ENCODE measurements at places on chromosomes 12 and 14. TPM values are rescaled to one million over a fixed set of nuclear protein-coding genes. Genes with fewer than 3 reads are reported as not detected.

TNFAIP2 gene
- 184 TPM for total RNA-seq

DNA sequence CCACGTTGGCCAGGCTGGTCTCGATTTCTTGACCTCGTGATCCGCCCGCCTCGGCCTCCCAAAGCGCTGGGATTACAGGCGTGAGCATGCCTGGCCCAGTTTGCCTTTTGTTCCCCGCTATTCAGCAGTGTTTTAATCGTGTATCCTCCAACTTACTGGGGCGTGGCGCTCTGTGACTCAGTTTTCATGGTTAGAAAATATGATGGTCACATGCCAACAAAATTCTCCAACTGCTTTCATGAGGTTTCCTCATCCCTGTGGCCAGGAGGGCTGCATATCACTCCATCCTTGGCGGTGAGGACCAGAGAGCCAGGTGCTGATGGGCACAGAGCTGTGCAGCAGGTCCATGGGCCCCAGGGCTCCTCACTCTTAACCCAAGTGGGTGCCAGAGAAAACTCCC, 33.0 kb upstream of the PRMT8 start:
- DNase-seq: no peak

- DNase-seq: peak; percentile 31
Observed at GRCh38 chr12:44876544-44877410, 662 bp upstream of the NELL2 start.

MEG3 gene
- total RNA-seq: 34.9 TPM

SDR9C7 gene
- not detected for total RNA-seq

DNA sequence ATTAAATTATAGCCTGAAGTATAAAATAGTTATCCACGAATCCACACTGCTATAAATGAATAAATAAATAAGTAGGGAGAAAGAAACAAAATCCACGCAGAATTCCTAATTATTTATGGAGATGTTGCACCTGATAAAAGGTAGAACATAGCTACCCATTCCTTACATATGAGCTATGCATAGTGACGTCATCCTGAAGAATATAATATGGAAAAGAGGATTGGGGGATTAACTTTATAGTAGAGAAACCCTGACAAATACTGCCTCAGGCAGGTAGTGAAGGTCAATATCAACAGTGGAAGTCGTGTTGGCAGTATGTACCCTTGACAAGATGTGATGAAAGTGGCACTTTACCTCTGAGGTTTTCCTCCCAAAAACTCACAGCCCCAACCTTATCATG, 82.5 kb downstream of the PLCZ1 start:
- DNase-seq: no peak

CCDC91 gene
- 29.3 TPM for total RNA-seq

C3AR1 gene
- 42.9 TPM for total RNA-seq

NFATC4 gene
- 53.3 TPM for total RNA-seq

KCNMB4 gene
- total RNA-seq: 4.4 TPM

DNA sequence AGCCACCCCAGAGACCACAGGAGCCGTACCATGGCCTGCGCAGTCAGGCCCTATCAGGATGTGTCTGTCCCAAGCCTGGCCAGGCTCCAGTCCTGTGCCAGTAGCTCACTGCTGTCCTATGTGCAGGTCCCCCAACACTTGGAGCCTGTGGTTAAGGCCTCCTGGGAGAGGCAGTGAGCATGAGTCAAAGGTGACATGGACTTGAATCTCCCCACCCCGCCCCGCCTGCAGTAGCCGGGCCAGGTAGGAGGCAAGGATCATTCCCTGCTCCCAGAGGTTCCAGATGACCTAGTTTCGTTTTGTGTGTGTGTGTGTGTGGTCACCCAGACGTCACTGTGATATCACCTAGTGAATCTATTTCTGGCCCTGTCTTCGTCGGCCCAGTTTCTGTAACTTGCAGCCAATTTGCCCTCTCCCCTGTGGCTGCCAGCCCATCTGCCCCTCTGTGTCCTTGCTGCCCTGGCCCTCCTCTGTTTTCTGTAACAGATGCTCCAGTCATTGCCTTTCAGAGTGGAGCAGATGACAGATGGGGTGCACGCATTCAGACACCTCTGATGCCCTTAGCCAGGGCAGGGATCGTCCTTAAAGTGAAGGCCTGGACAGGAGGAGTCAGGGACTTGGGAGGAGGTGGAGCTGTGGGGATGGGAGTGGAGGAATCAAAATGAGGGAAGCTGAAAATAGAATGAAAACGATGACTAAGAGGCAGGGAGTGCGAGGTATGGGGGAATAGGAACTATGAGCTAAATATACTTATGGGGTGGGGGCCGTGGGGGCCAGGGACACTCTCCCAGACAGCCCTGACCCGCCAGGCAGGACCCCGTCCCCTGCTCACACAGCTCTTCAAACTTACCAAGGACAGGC, 37.4 kb downstream of the SLC6A12 start:
- no peak for DNase-seq

GRCh38 chr12:6825398-6826124, 2.6 kb upstream of the P3H3 start:
- peak; percentile 76 for DNase-seq

DNA sequence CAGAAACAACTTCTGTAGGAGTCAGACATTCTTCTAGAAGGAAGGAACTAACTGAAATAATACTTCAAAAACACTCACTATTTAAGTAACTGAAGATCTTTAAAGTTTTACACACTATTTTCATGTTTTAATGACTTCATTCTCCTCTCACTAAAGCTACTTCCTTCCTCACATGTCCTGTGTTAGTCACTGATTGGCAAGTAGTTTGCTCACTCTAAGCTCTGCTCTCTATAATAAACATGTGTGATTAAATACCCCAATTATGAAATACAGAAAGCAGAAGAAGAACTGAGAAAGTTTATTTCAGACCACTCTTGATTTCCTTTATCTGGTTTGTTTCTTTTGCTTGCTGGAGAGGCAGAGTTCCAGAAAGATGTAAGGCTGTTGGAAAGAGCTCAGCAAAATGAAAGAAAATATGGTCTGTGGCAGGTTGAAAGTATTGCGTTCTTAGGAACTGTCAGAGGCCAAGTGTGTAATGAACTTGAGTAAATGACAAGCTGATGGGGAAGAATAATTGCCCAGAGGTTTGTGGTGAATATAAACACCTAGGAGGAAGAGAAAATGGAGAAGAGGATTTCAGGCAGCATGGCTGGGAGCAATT, 522.0 kb upstream of the SEL1L start:
- no peak for DNase-seq

GRCh38 chr12:18824287-18824686, 86.4 kb downstream of the CAPZA3 start:
- no peak for DNase-seq

SLC38A4 gene
- 0.31 TPM for total RNA-seq

TTC6 gene
- total RNA-seq: not detected

- no peak for DNase-seq
Observed at GRCh38 chr12:69056743-69057515, 124.0 kb upstream of the CPM start.

GRCh38 chr12:47207829-47208248, 128.1 kb upstream of the AMIGO2 start:
- no peak for DNase-seq

DNA sequence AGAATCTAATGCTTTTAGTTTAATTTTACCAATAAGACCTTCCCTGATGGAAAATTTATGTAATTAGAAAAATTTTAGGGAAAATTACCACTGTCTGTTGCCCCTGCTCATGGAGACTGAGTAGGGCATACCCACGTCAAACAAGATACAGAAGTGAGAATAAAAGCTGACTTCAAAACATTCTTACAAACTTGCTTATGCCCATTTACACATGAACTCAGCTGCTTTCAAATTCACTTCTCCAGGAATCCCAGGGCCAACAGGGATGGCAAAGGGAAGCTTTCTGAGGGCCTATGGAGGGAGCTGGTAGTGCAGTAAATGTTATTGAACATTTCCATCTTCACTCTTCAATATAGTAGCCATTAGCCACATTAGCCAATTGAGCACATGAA, 4.8 kb upstream of the NINJ2 start:
- DNase-seq: no peak

DNA sequence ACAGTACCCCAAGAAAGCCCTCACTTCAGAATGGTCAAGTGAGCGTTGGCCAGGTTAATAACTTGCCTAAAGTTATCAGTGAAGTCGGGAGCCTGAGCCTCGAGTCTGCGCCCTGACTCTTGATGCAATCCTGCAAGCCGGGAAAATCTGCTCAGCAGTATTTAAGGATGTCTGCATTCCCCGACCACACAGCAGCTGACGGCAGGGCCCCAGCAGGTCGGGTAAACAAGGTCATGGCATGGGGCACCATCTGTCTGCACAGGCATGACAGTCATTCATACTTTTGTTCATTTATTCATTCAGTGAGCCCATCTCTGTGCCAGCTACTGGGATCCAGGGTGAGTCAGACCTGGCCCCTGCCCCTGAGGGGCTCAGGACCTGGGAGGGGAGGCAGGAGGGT, 11.1 kb downstream of the ABCB9 start:
- DNase-seq: no peak

MRPS35 gene
- total RNA-seq: 30.0 TPM

GRCh38 chr12:107478881-107479280, 206.7 kb upstream of the PWP1 start:
- no peak for DNase-seq

BDKRB2 gene
- 28.0 TPM for total RNA-seq

RBM25 gene
- total RNA-seq: 99.9 TPM

SRRM4 gene
- not detected for total RNA-seq

TMEM30B gene
- total RNA-seq: 2.6 TPM

NANOG gene
- not detected for total RNA-seq

DNA sequence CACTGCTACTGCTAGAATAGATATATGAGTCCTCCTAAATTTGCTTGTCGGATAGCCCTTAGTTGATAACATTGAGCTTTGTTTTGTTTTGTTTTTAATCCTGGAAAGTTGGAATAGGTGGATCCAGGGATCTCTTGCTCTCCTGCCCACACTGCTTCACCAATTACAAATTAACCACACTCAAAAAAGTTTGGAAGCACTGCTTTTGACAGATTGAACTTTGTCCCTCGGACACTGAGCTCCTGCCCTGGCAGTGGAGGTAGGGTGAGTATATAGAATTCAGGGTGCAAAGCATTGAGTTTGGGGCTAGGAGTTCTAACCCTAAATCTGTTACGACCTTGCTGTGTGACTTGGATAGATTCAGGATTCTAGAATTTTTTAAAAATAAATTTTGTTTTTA, 15.1 kb upstream of the SYNDIG1L start:
- DNase-seq: no peak

RITA1 gene
- total RNA-seq: 14.3 TPM
